ENCODE measurements at places on chromosomes 5 and 9. TPM values are rescaled to one million over a fixed set of nuclear protein-coding genes. Genes with fewer than 3 reads are reported as not detected.

KIF12 gene
- total RNA-seq, result 5.3 TPM

ABO gene
- total RNA-seq, result 0.05 TPM

TAF11L5 gene
- total RNA-seq, result not detected

PHF24 gene
- total RNA-seq, result 0.06 TPM

EIF4EBP3 gene
- total RNA-seq, result 1.3 TPM

ORM2 gene
- total RNA-seq, result not detected

SLC34A3 gene
- total RNA-seq, result not detected

TAS2R1 gene
- total RNA-seq, result not detected

IL3 gene
- not detected for total RNA-seq

BARHL1 gene
- total RNA-seq, result not detected

NSG2 gene
- total RNA-seq, result not detected

UGCG gene
- 69.2 TPM for total RNA-seq

PDCD1LG2 gene
- total RNA-seq, result 20.4 TPM

C9orf153 gene
- total RNA-seq, result not detected

FBP2 gene
- not detected for total RNA-seq

SLC36A2 gene
- not detected for total RNA-seq

SLC24A2 gene
- 0.06 TPM for total RNA-seq
